Calu3 (cell line): ENCODE measurements at places on chromosomes 2 and 18. TPM values are rescaled to one million over a fixed set of nuclear protein-coding genes. Genes with fewer than 3 reads are reported as not detected.

DNA sequence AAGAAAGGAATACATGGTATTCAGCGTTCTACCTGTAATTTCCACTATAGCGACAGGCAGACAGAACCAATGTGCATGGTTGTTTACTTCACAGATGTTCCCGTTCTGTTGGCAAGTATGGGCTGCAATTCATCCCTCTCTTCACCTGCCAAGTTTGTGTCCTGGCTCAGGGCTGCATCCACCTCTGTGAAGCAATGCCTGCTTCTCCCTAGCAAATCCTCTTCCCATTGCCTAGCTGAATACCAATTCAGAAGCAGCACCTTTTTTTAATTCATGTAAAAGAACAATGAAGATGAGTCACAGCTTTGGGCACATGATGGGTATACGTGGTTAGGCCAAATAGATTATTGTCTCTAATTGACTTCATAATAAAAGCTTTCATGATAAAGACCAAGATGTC, 54.7 kb upstream of the LRATD1 start:
- no peak for DNase-seq

DNA sequence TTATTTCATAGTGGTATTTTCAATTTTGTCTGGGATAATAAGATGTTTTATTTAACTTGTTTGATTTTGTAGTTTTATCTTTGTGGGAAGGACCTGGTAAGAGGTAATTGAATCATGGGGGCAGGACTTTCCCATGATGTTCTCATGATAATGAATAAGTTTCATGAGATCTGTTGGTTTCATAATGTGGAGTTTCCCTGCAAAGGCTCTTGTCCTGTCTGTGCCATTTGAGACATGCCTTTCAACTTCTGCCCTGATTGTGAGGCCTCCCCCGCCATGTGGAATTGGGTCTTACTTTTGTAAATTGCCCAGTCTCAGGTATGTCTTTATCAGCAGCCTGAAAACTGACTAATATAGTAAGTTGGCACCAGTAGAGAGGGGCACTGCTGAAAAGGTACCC, 77.8 kb upstream of the ARHGAP15 start:
- DNase-seq, result no peak

GRCh38 chr2:15793978-15794377, 146.4 kb upstream of the MYCN start:
- DNase-seq, result no peak

- DNase-seq, result peak; percentile 37
Observed at GRCh38 chr2:100822587-100823248, 2.8 kb downstream of the NPAS2 start.

DNA sequence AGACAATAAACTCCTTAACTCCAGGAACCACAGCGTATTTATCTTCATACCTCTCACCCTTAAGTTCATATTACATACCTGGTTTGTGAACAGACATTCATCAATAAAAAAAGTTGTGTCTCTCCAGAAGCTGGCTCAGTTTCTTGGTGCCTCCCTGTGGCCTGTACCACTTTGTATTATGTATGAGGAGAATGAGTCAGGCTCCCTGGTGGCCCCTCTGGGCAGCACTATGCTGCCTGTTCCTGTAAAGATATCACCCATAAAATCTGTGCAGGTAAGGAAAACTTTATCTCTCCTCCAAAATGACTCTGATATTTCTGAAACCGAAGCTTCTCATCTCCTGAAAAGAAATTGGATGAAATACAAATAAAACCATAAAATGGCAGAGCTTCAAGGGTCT, 198.4 kb upstream of the NT5C1B start:
- DNase-seq, result no peak

DNA sequence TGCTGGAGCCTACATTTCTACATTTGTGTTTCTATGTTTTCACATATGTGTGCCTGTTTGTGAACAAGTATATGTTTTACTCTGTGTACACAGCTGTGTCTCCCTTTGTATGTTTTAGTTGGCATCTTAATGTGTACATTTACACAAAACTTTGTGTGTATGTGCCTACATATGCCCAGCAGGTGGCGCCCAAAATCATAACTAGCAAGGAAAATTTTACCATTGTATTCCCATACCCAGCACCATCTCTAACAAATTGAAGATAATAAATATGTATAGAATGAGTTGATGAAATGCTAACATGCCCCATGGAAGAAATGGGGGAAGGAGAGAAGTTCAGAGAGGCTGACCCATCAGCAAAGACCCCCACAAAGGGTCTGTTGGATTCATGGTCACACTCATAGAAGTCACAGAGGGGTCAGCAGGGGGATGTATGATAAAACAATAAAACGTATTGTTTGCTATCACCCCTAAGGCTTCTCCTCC, 48.1 kb downstream of the PKDCC start:
- peak; percentile 68 for DNase-seq

DNA sequence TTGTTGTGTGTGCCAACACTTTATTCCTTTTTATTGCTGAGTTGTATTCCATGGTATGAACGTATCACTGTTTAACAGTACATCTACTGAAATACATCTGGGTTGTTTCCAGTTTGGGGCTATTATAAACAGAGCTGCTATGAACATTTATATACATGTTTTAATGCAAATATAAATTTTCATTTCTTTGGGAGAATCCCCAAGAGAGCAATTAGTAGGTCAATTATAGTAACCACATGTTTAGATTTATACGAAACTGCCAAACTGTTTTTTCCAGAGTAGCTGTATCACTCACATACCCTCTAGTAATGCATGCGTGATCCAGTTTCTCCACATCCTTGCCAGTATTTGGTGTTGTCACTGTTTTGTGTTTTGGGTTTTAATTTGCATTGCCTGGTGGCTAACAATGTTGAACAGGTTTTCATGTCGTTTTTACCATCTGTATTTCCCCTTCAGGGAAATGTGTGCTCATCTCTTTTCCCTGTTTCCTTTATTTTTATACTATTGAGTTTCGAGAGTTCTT, 81.0 kb downstream of the TMEM131 start:
- no peak for DNase-seq

CCBE1 gene
- 0.05 and 0.12 TPM in 2 replicates for total RNA-seq

PLA2R1 gene
- 5.1 and 5.8 TPM in 2 replicates for total RNA-seq

CFAP53 gene
- 0.94 and 0.98 TPM in 2 replicates for total RNA-seq

LCT gene
- total RNA-seq, result 1.3 and 1.4 TPM in 2 replicates

PSMD1 gene
- total RNA-seq, result 113 and 135 TPM in 2 replicates
